Mesenchymal stem cell (in vitro differentiated cells and primary cell): ENCODE measurements at places on chromosomes 4 and X.

DNA sequence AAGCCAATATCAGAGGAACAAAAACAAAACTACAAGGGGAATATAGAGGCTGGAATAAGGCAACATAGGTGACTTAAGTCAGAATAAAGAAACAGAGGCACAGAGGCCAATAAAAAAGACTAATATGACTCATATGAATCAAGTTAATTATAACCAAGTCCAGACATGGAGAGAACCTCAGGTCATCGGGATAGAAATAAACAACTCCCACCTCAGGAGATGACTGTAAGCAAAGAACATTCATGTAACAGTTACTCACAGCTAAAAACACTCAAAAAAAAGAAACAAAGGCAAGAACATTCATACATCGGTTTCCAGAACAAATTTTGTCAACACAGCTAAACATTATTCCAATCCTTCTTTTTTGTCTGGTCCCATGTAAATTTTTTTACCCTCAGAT lies 60.3 kb upstream of the RXFP1 start:
- no peak for DNase-seq

DNA sequence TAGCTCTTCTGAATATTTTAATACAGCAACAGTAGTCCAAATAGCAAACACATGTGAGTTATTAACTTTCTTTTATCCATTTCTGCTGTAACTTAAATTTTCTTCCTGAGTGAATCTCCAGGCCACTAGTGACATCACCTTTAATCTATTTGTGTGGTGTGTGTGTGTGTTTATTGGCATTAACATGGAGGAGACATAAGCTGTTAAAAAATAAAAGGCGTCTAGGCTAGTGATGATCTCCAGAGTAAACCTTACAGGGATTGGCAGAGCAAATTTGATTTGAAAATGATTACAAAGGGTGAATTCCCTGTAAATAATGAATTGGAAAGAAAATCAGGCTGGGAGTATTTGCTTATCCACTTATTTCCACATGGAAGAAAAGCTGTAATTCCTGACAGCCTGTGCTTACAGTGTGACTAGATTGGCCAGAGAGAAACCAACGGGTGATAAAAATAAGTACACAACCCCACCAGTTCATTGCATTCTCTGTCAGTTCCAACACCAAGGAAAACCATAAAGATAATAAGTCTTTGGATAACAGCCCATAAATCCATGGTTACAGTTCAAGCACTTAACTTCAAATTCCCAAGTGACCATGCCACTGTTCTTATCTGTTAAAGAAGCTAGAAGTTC lies 186.1 kb downstream of the ENOX2 start:
- DNase-seq: no peak

GRCh38 chrX:109967156-109967555 lies 35.8 kb upstream of the TMEM164 start:
- DNase-seq: peak; percentile 10

- DNase-seq: peak; percentile 37
These were observed 88.3 kb downstream of the NHSL2 start for GRCh38 chrX:71998836-71999509.

DNA sequence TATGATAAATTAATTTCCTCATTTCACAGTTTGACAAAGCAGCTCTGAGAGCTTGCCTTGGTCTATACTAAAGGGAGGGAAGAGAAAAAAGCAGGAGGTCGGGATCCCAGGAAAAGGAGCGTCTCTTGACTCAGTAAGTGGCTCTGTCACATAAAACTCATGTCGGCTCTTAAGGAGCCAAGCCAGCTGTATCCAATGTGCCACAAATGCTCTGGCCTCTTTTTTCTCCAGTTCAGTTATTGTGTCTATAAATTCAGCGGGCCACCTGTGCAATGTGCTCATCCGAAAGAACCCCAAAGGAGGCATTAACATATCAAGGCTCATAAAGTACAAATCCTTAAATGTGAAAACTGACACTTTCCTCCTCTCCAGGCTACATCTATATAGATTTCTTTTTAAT lies 337.7 kb upstream of the FAM241A start:
- no peak for DNase-seq

DNA sequence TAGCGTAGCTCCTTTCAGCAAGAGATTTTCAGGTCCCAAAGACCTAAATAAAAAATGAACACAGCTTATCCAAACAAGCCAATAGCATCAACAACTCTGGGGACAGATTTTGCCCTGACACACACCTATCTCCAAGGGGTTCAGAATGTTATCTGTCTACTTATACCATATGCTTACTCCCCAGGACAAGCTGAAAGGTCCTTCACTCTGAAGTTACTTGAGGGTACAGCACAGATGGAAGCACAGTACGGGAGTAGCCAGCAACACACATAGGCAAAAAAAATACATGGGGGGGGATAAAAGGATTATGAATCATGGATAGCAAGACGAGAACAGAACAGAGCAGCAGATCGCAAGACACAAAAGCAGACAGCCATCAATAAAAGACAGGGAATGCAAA lies 90.7 kb upstream of the MCF2 start:
- DNase-seq: no peak

DNA sequence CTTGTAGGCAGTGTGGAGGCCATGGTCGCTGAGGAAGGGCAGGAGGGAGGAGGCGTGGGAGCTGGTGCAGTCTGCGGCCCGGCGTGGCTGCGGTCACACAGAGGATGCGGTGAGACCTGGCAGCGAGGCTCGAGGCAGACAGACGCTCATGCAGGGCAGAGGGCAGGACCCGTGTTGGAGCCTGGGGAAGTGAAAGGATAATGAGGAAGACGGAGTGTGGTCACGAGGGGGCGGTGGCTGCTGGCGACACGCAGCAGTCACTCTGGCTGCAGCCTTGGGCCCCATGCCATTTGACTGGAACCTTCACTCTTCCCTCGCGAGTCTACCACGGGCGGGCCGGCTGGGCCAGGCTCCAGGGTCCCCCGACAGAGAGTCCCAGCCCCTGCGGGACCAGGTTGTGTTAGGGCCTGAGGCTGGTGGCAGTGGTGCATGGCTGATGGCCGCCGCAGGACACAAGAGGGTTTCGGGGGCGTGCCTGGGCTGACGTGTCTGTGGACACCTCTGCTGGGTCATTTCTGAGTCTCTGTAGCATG lies 68.8 kb upstream of the HGFAC start:
- DNase-seq: no peak

GRCh38 chrX:124455966-124456365 lies 109.6 kb downstream of the SH2D1A start:
- no peak for DNase-seq

GRCh38 chrX:115535421-115535820 lies 25.6 kb upstream of the PLS3 start:
- DNase-seq: no peak

DNA sequence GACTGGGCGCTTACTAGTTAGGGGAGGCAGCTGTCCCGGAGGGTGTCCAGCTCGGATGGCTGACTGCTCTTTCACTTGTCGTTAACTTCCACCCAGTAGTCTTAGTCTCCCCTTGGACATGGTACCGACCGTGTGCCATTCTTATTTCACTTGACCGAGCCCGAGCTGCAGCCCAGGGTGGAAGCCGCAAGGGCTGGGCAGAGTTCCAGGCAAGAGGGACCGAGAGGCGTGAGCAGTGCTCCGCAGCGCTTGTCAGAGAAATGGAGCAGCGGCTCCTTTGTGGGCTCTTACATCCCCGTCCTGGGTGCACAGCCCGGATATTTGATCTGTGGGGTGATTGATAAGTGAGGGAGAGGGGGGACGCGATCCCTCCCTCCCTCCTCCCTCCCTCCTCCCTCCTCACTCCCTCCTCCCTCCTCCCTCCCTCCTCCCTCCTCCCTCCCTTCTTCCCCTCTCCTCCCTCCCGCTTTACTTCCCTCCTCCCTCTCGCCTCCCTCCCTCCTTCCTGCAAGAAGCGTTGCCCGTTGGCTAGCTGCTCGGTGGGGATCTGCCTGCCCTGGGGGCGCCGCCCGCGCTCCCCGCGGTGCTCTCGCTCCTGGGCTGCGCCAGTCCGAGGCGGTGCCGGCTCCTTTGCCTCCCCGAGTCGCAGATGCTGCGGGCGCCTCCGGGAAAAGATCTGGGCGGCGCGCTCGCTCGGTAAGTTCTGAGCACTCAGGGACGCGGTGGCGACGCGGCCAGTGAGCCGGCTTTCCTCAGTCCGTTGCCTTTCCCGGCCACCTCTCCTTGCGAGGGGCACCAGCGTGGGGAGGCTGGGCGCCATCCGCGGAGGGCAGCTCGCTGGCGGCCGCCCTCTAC lies at the start of gene SLITRK2:
Gene SLITRK2, plus strand, starts transcription at position 499 of the 855 bp plus-strand sequence. CDS start 4,597 bp downstream, outside the sequence.
- no peak for DNase-seq

DNA sequence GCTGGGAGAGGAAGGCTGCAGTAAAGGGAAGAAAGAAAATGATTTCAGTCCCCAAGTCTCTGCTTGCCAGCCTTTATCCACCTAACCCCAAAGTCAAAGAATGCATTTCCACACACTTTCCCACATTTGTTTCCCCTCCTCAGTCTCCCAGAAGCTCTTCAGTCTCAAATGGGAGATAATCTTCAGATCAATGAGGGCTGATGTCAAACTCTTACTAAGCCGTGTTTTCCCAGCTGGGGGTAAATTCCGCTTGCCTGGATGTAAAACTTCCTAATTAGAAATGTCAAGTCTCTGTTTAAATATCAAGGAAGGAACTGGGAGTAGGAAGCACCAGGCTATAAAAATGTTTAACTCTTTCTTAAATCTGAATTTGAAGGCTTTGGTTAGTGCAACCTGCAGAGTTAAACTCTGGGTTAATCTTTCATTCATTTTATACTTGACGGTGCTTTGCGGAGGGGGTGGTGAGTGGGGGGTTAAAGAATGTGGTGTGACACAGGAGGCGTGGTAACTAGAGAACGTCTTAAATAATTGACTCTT lies 601.4 kb upstream of the ACTRT1 start:
- DNase-seq: no peak

DNA sequence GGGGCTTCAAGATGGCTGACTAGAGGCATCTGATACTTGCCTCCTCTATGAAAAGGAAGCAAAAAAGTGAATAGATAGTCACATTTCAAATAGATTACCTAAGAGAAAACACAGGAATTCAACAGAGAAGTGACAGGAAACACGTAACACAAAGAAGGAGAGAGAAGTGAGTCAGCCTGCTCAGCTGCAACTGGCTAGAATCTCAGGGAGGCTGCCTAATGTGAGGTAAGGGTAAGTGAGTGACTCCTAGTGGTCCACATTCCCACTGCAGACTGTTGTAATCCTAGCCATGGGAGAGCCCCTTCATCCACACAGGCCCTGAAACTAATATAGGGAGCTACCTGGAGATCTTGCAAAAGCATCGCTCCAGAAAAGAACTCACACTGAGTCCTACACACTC lies 179.2 kb downstream of the SLC7A11 start:
- peak; percentile 56 for DNase-seq

GRCh38 chr4:1821679-1822567 lies 28.8 kb downstream of the FGFR3 start:
- no peak for DNase-seq

- DNase-seq: no peak
These were observed 2.8 kb downstream of the MXD4 start for GRCh38 chr4:2259036-2259540.

- DNase-seq: no peak
These were observed 22.2 kb downstream of the BTC start for GRCh38 chr4:74772106-74772505.

DNA sequence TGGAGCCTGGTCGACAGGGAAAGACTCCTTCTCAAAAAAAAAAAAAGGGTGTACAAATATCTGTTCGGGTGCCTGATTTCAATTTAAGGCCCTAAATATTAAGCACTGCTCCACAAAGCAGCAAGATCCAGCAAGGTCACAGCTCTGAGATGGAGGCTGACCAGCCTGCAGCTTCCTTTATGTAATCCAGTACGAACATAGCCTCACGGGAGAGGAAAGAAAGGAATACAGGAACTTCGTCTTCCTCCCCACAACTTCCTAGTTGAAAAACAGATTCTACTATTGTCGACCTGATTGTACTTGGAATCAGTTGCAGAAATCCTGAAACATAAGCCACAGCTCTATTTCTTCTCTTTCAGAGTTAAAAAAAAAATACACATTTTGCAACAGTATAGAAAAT lies 53.5 kb upstream of the TBC1D9 start:
- no peak for DNase-seq

DNA sequence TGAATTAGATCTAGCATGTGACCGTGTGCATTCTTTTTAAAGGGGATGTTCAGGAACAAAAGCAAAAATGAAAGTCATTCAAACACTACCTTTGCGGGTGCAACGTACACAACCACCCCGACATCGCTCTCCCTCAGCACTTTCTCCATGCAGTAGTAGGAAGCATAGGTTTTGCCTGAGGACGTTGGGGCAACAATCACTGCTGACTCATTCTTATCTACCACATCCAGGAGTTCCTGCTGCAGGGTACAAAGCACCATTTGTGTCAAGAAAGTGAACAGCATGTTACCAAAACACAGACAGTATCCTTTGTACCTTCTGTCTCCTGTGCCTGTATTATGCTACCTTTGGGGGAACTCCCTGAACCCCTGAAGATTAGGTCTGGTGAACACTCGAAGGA lies 58.6 kb downstream of the DDX60L start:
- DNase-seq: no peak

- DNase-seq: peak; percentile 28
These were observed 138.0 kb downstream of the RBMX2 start for GRCh38 chrX:130539721-130540321.

GRCh38 chr4:116180157-116180601 lies 905.2 kb downstream of the TRAM1L1 start:
- DNase-seq: peak; percentile 69

- no peak for DNase-seq
These were observed 288.3 kb downstream of the CHIC1 start for GRCh38 chrX:73851014-73852009.

DNA sequence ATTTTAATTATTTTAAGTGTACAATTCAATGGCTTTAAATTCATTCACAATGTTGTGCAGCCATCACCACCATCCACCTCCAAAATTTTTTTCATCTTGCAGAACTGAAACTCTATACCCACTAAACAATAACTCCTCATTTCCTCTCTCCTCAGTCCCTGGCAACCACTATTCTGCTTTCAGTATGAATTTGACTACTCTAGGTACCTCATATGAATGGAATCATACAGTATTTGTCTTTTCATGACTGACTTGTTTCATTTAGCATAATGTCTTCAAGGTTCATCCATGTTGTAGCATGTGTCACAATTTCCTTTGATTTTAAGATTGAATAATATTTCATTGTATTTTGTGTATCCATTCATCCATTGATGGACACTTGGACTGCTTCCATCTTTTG lies 46.9 kb downstream of the KIF4A start:
- DNase-seq: no peak

DNA sequence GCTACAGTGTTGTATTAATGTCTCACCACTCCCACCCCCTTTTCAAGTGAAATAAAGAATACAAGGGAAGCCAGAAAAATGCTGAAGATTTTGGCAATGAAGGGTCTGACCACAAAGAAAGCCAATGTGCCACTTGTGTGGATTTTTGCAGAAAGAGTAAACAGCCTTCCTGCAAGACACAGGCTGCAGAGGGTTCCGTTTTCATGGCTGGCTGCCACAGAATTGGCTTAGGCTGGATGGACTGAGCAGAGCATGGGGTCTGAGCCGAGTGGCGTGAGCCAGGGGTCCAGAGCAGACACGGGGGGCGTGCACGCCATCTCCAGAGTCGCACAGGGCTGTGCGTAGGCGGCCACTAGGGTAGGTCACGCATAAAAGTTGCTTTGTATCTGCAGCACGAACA lies 69.2 kb downstream of the MTNR1A start:
- DNase-seq: no peak
